ENCODE measurements at places on chromosomes 4 and X. TPM values are rescaled to one million over a fixed set of nuclear protein-coding genes. Genes with fewer than 3 reads are reported as not detected.

Gene GSX2
- not detected for polyA plus RNA-seq

GRCh38 chr4:155371432-155372043 lies 5.2 kb downstream of the MAP9 start:
- no peak for DNase-seq

Gene SFRP2
- polyA plus RNA-seq = 25.4 TPM

DNA sequence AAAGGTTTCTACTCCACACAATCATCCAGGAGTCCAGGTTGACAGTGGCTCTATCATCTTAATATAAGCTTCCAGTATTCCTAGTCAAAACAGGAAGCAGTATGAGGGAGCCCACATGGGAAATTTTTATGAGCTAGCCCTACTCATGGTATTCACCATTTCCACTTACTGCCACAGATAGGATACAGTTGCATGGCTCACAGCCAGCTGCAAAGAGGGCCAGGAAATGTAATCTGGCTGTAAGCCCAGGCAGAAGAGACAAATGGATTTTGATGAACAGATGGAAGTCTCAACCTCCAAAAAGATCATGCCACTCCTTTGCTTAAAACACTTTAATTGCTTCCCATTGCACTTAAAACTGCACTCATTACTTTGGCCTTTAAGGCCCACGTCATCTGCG lies 150.6 kb downstream of the ADAMTS3 start:
- no peak for DNase-seq

DNA sequence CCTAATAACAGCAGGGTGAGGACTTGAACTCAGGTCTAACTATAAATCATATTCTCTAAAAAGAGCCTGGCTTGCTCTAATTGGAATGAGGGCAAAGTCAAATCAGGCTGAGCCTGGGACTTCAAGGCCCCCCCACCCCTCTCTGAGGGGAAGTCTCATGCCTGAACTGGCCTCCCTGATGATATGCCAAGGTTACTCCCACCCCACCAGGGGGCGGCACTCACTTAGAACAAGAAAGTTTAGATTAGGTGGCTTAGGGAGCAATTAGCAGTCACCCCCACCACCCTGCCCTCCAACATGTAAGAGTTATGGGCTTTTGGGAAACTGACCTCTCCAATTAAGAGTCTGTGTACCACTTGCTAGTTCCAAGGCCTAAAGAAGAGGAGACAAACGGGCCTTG lies 2.7 kb downstream of the FOXO4 start:
- DNase-seq = no peak

DNA sequence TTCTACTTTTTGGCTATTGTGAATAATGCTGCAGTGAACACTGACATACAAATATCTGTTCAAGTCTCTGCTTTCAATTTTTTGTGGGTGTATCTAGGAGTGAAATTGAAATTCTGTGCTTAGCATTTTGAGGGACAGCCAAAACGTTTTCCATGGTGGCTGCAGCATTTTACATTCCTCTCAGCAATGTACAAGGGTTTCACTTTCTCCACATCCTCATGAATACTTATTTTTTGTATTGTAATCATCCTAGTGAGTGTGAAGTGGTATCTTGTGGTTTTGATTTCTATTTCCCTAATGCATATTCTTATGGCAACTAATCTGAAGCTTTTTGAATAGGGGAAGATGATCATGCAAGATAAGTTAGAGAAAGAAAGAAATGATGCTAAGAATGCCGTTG lies 40.3 kb downstream of the HSPA4L start:
- no peak for DNase-seq

DNA sequence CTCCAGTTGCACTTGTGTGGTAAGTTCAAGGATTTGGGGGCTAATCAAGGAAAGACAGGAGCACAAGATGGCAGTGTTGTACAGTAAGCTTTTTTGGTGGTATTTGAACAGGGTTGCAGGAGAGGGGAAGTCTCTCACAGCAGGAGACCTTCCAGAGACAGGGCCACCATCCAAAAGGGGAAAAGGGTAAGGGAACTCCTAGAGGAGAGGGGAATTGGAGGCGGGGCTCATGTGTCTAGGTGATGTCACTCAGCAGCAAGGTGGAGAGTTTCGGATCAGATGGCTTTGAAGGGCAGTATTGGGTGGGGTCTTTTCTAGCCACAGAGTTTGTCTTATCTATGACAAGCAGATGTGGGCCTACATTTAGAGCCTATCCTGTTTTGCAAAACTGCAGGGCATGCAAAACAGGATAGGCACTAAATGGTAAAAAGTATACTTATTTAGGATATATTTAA lies 13.4 kb upstream of the RNF175 start:
- no peak for DNase-seq

DNA sequence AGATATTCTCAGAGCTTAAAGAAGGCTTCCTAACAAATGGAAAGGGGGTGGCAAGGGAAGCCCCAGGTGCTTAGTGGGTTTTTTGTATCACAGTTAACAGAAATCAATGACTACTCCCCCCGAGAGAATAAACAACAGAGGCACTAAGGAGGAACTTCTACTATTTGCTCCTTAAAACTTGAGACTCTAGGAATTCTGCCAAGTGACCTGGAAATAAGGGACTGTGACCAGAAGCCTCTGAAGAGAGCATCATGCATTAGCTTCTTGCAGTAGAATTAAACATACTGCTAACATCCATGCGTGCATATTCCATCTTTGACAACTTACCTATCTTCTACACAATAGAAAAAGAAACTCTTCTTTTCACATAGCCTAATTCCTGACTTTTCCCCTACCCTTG lies 86.8 kb downstream of the CAMK2D start:
- no peak for DNase-seq

DNA sequence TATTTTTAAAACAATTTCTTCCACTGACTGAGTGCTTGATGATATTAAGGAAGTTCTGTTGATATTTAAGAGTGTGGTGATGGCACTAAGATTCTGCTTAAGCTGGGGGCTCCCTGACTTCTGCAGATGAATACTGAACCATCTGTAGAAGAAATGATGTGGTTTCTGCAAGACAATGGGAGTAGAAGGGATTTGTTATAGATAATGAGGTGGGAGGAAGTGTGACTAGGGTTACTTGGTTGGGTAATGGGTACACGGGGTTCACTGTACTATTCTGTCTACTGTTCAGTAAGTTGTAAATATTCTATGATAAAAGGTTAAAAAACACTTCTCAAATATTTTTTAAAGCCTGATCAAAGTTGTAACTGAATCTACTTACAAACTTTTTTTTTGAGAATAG lies 60.9 kb upstream of the TXK start:
- DNase-seq = no peak

- DNase-seq = no peak
These were observed 401 bp downstream of the SOWAHD start for GRCh38 chrX:119758731-119759247.

DNA sequence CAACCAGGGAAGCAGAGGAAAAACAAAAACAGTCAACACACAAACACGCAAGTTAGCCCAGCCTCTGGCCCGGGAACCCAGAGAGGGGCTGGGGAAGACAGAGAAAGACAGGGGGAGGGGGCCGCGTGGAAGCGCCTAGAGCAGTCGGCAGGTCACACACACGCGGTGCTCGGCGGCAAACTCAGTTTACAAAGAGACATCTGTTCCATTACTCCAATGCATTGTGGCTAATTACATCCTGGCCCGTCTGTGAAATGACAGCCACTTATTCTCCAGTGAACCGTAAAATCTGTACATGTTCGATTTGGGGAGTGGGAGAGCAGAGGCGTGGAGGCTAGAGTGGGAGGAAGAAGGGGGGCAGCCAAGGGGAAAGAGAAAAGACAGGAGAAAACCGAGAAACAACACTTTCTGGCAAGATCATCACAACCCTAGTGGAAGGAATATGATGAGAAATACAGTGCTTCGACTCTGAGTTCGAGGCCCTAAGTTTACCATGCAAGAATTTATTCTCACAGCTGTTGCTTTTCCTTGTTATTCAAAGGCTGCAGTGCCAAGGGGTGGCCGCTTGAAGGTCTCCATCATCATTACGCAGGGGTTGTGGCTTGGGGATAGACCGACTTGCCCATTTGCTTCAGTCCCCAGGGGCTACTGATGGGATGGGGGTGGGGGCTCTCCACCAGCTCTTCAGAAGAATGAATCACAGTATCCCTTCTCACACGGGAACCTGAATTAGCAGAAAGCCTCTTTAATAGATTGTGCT lies 167.7 kb downstream of the MGST2 start:
- DNase-seq = no peak

GRCh38 chr4:66974665-66975064 lies 570.6 kb downstream of the CENPC start:
- no peak for DNase-seq

GRCh38 chr4:104901438-104901837 lies 245.2 kb upstream of the TET2 start:
- no peak for DNase-seq

DNA sequence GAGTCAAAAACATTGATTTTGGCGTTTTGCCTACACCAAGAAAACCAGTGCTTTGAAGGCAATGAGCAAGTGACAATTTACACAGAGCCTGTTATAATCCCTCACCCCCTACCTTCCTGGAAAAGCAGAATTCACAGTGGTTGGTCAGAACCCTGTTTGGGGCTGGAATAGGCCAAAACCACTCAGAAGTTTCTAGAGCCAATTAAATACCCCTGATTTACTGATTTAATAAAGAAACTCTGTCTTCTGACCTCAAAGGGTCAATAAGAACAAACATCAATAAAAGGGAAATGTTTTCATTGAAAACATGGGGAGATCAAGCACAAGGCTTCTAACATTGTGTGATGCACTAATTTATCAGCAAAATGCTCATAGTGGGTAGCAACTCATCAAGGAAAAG lies 116.3 kb downstream of the UNC5C start:
- DNase-seq = peak; percentile 18

Gene ADH1B
- 23.7 TPM for polyA plus RNA-seq

GRCh38 chr4:158410272-158410671 lies 111.4 kb upstream of the RXFP1 start:
- no peak for DNase-seq

DNA sequence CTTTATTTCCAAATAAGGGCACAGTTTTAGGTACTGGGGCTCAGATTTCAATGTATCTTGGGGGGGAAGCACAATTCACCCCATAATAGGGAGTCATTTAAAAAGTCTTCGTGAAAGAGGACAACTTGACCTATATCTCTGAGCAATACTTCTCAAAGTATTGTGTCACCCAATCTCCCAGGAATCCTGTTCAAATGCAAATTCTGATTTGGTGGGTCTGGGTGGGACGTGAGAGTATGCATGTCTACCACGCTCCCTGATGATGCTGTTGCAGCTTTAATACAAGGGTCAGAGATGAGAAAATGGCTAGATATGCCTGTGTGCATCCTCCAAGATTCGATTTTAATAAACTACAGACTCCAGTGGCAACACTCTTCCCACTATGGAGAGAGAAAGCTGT lies 514.8 kb downstream of the BCOR start:
- DNase-seq = no peak

GRCh38 chr4:38279650-38280322 lies 319.6 kb downstream of the PTTG2 start:
- peak; percentile 17 for DNase-seq

- DNase-seq = no peak
These were observed 127.3 kb downstream of the MAD2L1 start for GRCh38 chr4:119939071-119939995.

Gene GPR78
- polyA plus RNA-seq = 1.3 TPM

GRCh38 chr4:184251670-184251980 lies 34.0 kb upstream of the ENPP6 start:
- no peak for DNase-seq

- DNase-seq = no peak
These were observed 6.7 kb upstream of the FAM241A start for GRCh38 chr4:112138538-112138937.

- DNase-seq = no peak
These were observed 4.4 kb upstream of the SMIM14 start for GRCh38 chr4:39642885-39643552.

Gene PNMA3
- 2.2 TPM for polyA plus RNA-seq

- DNase-seq = no peak
These were observed 86.3 kb downstream of the CLCN4 start for GRCh38 chrX:10243106-10243505.

Gene THAP9
- polyA plus RNA-seq = 6.8 TPM

Gene NXF3
- polyA plus RNA-seq = 0.08 TPM

Gene CXXC4
- polyA plus RNA-seq = 3.6 TPM

Gene GAGE13
- not detected for polyA plus RNA-seq

DNA sequence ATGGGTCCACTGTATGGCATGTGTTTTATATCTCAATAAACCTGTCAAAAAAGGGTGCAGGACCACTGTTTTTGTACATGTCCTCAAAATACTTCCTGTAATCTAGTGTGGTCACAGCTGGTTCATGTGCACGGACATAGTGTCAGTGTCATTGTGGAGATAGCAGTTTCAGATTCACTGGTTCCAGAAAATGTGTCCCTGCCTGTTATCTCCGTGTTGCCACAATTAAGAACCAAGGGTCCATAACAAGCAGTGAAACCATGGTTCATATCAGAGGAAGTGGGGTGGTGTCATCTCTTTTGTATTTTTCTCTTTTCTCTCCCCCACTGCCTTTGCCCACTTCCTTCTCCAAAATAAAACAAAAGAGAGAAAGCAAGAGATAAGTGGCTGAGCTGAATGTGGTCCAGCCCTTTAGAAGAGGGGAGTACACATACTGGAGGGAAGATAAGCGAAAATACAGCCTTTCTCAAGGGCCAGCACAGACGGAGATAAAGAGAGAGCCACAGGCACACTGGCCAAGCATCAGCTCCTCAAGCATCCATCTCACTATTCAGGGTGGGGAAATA lies 51.2 kb downstream of the TBL1X start:
- no peak for DNase-seq

DNA sequence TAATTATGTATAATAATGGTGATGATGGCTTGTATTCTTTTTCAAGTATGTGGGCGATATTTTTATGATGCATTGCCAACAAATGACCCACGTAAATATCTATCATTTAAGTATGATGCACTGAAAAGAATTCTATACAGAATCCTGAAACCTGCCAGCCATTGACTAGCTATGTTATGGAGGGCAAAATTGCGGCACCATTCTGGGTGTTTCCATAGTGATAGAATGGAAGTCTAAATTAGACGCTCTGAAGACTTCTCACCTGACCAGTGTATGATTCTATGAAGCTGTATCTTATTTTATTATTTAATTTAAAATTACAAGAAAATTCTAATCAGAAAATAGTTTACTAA lies 677 bp upstream of the CENPC start:
- no peak for DNase-seq

- no peak for DNase-seq
These were observed 347 bp downstream of the AMTN start for GRCh38 chr4:70518716-70519115.

GRCh38 chr4:25356068-25356467 lies 21.0 kb upstream of the ANAPC4 start:
- no peak for DNase-seq

Gene PLXNB3
- 1.5 TPM for polyA plus RNA-seq

- no peak for DNase-seq
These were observed 25.6 kb upstream of the MSMO1 start for GRCh38 chr4:165301833-165302232.

- DNase-seq = no peak
These were observed 126.2 kb downstream of the PALLD start for GRCh38 chr4:168623011-168623410.

DNA sequence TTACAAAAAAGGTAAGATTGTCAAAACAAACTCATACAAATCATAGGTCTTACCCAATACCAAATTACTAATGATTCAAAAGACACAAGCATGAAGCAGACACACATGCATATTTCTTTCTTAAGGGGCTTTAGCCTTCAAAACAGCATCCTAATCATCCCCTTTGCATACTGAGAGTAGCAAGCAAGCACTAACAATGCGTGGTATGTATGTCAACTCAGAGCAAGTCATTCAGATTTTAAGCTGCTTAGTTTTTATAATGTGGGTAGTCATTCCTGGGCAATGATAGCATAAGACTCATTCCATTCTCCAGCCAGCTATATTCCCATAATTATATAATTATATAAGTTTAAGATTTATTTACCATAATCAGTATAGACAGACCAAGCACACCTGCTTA lies 219.6 kb downstream of the DKK2 start:
- no peak for DNase-seq

GRCh38 chrX:40166582-40166981 lies 68.8 kb upstream of the BCOR start:
- DNase-seq = no peak
